A549 treated with DMSO at 1 μM for 4 hours (cell line): ENCODE measurements at places on chromosomes 6 and 20. TPM values are rescaled to one million over a fixed set of nuclear protein-coding genes. Genes with fewer than 3 reads are reported as not detected.

The ARMC12 gene
- 0.18 to 0.40 TPM (median 0.24 TPM) in 5 replicates for total RNA-seq

The ATP9A gene
- total RNA-seq: 13.0 to 17.1 TPM (median 16.5 TPM) in 5 replicates

The VWA7 gene
- 1.4 to 2.0 TPM (median 1.8 TPM) in 5 replicates for total RNA-seq

The WFDC10B gene
- not detected in 5 replicates for total RNA-seq

The TRIM15 gene
- 0.04 TPM in 1 of 5 replicates, not detected in the others for total RNA-seq

The GNRH2 gene
- 0.25 to 0.26 TPM in 2 of 5 replicates, not detected in the others for total RNA-seq
